DMS79 (cell line): ENCODE measurements at places on chromosomes 6 and 20.
A peak's percentile ranks its signal among the peaks of the same experiment; 100 is the strongest.

DNA sequence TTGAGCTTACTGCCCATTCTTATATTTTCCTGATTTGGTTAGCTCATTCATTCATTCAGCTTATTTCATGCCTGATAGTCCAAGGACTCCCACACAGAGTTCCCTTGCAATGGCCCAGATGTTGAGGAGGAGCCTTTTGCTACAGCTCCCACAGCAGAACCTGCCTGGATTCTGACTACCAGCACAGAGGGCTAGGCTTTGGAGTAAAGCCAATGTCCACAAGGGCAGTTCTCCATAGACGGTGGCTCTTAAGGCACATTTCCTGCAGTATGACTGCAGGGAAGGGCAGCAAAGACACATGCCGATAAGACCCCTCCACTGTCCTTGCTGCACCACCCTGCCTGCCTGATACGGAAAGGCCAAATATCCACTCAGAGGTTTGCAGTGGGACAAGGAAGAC lies 112.3 kb upstream of the SYNDIG1 start:
- DNase-seq: no peak

DNA sequence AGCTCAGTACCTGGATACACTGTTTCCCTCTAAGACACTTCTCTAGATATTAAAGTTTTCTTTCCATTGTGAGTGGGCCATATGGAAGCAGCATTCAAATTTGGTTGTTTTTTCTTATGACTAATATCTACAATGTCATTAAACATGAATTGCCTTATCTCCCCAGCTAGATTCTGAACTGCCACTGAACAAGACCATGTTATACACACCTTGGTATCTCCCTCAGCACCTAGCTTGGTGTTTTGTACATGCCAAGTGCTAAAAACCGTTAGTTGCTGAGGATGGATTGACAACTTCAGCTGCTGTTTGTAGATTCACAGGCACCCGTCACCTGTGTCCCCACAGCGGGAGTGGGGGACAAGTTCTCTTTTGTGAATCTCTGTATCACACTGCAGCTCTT lies 131.1 kb downstream of the KIF13A start:
- no peak for DNase-seq

- no peak for DNase-seq
Measured at GRCh38 chr20:41101660-41102059, 35.7 kb upstream of the PLCG1 start.

DNA sequence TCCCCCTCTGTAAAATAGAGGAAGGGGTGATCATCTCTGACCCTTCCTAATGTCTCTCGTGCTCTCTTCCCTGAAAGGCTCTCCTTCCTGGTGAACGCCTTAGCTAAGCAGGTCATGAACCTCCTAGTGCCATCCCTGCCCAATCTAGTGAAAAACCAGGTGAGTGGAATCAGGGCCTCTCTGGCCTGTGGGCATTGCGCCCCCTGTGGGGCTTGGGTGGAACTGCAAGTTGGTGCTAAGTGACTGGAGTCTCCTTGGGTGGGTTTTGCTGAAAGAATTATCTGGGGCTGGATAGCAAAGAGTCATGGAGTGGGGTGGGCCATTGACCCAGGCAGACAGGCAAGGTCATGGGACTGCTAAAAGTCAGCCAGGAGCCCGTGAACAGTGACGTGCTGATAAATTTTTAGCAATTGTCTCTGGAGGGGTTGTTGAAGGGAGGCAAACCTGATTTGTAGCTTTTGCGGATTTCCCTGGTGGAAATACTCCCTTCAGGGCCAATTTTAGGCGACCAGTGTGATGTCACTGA lies 8.9 kb downstream of the BPIFB1 start:
- no peak for DNase-seq

DNA sequence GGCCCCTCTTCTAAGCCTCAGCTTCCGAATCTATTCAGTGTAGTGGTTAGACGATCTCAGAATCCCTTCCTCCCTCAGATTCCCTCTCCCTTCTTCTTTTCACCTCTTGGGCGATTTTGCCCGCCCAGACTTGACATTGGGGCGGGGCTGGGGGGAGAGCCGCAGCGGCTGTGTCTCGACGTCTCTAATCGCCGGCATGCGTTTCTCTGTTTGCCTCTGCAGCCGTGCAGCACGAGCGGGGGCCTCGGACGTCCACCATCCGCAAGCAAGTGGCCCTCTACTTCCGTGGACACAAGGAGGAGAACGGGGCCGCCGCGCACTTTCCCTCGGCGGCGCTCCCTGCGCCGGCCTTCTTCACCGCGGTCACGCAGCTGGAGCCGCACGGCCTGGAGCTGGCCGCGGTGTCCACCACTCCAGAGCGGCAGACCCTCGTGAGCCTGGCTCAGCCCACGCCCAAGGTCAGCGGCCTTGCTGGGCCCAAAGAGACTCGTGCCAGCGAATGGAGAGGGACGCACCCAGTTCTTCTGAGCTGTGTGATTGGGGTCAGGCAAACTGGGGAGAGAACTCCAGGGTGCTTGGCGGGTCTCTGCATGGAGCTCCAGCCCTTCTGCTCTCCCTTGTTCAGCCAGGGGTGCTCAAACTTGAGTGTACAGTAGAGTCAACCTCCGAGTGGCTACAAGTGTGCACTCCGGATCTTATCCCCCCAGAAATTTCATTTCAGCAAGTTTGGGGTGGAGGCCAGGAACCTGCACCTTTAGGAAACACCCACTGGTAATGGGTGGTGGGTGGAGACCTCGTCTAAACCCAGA lies 10.7 kb downstream of the NR2E1 start:
- DNase-seq: no peak

GRCh38 chr6:9346923-9347322 lies 911.6 kb upstream of the SLC35B3 start:
- no peak for DNase-seq

- no peak for DNase-seq
Measured at GRCh38 chr6:74482180-74482579, 723.7 kb downstream of the COL12A1 start.

GRCh38 chr6:35426074-35426473 lies 26.1 kb upstream of the FANCE start:
- no peak for DNase-seq

DNA sequence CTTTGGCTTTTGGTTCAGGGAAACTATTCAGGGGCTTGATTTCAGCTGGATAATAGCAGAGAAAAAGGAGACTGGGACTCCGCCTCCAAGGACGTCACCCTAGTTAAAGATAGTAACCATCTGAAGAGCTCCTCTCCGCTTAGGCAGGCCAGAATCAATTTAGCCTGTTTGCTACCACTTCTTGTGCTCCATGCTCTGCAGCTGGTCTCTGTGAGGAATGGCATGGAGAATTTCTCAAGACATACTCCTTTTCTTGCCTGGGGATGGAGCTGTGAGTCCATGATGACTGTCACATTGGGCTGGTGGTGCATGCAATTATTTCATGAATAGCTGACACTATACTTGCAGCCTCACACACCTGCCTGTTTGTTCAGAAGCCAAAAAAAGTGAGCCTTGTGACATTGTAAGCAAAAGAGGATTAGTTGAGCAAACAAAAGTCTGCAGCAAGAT lies 61.4 kb downstream of the TXLNB start:
- no peak for DNase-seq

DNA sequence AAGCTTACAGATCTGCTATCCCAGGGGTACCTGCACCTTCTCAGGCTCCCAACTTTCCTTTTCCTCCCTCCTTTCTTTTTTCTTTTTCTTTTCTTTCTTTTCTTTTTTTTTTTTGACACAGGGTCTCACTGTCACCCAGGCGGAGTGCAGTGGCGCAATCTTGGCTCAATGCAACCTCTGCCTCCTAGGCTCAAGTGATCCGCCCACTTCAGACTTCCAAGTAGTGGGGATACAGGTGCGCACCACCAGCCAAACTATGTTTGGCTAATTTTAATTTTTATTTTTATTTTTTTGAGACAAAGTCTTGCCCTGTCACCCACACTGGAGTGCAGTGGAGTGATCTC lies 36.0 kb downstream of the PIM1 start:
- DNase-seq: no peak

- peak; percentile 32 for DNase-seq
Measured at GRCh38 chr6:159134701-159135364, 34.4 kb upstream of the FNDC1 start.

DNA sequence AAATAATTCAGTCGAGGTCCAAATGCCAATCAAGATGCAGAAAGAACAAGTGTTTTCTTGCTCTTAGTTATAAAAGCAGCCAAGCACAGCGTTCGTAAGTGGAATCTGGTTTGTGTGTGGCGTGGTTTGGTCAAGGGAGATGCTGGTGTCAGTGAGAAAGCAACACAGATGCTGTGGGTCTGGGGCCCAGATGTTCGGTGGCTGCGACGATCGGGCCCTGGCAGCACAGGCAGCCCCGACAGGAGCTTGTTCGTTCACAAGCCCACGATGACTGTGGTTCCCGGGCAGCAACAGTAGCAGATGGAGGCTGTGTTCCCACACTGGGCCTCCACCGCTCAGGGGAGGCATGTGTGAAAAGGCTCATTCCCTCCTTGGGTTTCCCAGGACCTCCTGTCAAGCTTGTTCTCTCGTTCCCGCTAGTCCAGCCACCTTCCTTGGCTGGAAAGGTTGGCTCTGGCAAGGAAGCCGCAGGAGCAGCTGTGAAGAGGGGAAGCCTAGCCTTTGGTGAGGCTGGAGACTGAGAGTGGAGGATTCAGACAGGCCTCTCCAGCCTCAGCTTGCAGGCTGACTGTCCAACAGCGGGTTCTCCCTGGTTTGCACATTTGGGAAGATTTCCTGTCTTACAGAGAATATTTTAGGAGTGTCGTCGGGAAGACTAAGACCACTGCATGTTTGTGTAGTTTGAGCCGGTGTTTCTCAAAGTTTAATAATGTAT lies 304.7 kb downstream of the QKI start:
- DNase-seq: no peak

DNA sequence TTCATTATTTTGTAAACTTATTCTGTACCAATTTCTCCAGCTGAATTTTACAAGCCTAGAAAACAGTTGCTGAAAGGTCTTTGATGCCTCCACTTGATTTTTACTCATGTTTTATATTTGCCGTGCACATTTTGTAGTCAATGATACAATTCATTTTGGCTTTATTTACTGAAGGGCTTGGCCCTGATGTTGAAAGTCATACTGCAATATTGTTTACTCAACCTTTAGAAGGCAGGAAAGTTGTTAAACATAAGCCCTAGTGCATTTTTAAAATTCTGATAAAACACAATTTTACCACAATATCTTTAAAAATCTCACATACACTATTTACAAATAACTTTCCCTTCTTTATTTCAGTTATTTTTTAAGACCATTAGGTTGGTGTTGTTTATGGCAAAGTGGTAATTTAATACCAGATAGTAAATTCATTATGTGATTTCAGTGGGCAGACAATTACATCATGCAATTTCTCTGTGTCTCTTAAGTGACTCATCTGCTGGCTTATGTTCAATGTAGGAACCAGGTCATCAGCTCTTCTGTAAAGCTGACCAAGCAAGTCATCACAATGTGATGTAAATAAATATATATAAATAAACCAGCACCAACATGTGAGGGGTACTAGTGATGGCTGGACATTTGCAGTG lies 121.1 kb upstream of the SLC35B3 start:
- no peak for DNase-seq
